ENCODE measurements at places on chromosomes 1 and 21.

- no peak overlapping the region for H3K27ac ChIP-seq
- no peak for DNase-seq
- H3K36me3 ChIP-seq, result no peaks in the 10 kb centered on the region
Measured at GRCh38 chr1:154719586-154720327, 111.8 kb upstream of the ADAR start.

DNA sequence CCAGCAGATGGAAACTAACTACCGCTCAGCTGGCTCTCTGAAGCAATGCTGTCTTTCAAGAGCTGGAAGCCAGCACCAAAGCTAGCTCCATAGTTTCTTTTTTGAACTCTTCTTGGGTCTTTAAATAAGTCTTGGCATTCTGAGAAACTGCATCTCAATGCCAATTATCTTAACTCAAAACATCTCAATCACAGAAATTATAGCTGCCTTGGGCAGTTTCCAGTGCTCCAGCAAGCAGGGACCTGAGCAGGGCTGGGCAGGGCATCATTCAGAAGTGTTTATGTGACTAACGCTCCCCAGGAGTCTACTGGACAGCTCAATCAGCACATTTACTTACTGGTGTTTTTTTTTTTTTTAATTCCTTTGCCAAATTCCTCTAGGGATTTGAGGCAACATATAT, 18.3 kb upstream of the PADI4 start:
- no peak overlapping the region for H3K27ac ChIP-seq
- DNase-seq, result no peak
- no peak overlapping the region for H3K4me3 ChIP-seq
- no peaks in the 10 kb centered on the region for H3K36me3 ChIP-seq
- no peaks in the 10 kb centered on the region for H3K4me1 ChIP-seq

GRCh38 chr21:39915881-39916280, 48.6 kb downstream of the PCP4 start:
- H3K4me1 ChIP-seq, result no peaks in the 10 kb centered on the region
- no peak overlapping the region for H3K27ac ChIP-seq
- H3K27me3 ChIP-seq, result no peaks in the 10 kb centered on the region
- DNase-seq, result no peak
- no peak overlapping the region for H3K4me3 ChIP-seq

DNA sequence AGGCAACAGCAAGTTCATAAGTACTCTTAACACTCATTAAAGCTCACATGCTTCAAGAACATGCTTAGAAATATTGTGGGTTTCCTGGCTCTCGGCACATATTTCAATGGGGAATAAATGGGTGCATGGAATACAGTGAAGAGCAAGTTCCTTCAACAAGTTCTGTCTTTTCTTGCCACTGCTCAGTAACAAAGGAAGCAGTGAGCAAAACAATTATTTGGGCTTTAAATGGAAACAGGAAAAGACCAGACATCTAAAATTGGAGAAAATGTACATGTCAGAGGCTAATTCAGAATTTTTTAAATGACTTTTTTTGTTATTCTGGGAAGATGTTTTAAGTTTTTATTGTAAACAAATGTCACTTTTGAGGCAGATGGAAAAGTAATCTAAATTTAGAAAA, 478.7 kb downstream of the SETD4 start:
- no peaks in the 10 kb centered on the region for H3K4me1 ChIP-seq
- H3K4me3 ChIP-seq, result no peak overlapping the region
- no peak overlapping the region for H3K27ac ChIP-seq
- DNase-seq, result no peak
- H3K27me3 ChIP-seq, result no peaks in the 10 kb centered on the region
- H3K36me3 ChIP-seq, result no peaks in the 10 kb centered on the region

GRCh38 chr1:22900451-22900850, 72.2 kb downstream of the LACTBL1 start:
- DNase-seq, result no peak
- H3K4me3 ChIP-seq, result no peak overlapping the region
- H3K4me1 ChIP-seq, result no peaks in the 10 kb centered on the region
- no peak overlapping the region for H3K27ac ChIP-seq

DNA sequence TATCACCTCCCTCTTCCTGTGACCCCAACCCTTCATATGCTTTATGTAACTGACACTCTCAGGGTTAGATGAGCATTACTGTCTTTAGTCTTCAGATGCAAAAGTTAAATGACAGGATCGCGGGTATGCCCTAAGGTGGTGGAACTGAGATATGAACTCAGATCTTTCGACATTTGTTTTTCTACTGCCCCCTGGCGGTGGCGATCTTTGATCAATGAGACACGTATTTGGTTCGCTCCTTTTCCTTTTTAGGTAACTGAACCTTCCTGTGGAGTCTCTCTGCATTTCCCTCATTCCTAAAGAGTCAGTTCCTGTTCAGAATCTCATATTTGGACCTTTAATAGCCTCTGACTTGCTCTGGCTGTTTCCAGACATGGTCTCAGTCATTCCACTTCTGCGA, 47.8 kb upstream of the ZP4 start:
- DNase-seq, result no peak
- no peaks in the 10 kb centered on the region for H3K36me3 ChIP-seq
- no peaks in the 10 kb centered on the region for H3K27me3 ChIP-seq
- no peak overlapping the region for H3K4me3 ChIP-seq
- H3K27ac ChIP-seq, result no peak overlapping the region

DNA sequence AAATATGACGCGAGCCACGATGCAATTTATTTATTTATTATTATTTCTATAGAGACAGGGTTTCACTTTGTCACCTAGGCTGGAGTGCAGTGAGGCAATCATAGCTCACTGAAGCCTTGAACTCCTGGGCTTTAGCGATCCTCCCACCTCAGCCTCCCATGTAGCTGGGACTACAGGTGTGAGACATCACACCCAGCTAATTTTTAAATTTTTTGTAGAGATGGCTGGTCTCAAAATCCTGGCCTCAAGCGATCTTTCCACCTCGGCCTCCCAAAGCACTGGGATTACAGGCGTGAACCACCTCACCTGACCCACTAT, 63.6 kb downstream of the IRF2BP2 start:
- DNase-seq, result no peak
- no peak overlapping the region for H3K27ac ChIP-seq
- no peaks in the 10 kb centered on the region for H3K36me3 ChIP-seq

- H3K4me3 ChIP-seq, result no peak overlapping the region
- no peaks in the 10 kb centered on the region for H3K27me3 ChIP-seq
- peaks cover 100% of the 10 kb centered on the region for H3K36me3 ChIP-seq
- H3K4me1 ChIP-seq, result peaks cover 8% of the 10 kb centered on the region
- no peak overlapping the region for H3K27ac ChIP-seq
Measured at GRCh38 chr1:36174713-36175112, 18.8 kb downstream of the MAP7D1 start.

DNA sequence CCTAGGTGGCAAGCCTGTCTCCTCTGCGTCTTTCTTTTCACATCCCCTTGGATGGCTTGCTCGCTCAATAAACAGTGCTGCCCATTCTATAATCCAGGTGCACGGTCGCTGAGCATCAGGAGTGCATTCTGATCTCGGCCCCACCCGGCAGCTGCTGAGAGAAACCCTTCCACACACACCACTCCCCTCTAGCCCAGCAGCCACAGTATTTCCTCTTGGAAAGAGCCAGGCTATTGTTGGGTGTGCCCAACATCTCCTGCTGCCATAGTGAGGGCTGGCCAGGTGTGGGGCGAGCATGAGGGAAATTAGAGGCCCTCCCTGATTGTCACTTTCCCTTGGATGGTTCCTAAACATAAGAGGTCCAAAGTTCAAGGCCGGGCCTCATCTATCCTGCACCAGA, 24.7 kb downstream of the GPA33 start:
- no peak overlapping the region for H3K4me3 ChIP-seq
- no peak for DNase-seq
- H3K4me1 ChIP-seq, result peaks cover 5% of the 10 kb centered on the region

DNA sequence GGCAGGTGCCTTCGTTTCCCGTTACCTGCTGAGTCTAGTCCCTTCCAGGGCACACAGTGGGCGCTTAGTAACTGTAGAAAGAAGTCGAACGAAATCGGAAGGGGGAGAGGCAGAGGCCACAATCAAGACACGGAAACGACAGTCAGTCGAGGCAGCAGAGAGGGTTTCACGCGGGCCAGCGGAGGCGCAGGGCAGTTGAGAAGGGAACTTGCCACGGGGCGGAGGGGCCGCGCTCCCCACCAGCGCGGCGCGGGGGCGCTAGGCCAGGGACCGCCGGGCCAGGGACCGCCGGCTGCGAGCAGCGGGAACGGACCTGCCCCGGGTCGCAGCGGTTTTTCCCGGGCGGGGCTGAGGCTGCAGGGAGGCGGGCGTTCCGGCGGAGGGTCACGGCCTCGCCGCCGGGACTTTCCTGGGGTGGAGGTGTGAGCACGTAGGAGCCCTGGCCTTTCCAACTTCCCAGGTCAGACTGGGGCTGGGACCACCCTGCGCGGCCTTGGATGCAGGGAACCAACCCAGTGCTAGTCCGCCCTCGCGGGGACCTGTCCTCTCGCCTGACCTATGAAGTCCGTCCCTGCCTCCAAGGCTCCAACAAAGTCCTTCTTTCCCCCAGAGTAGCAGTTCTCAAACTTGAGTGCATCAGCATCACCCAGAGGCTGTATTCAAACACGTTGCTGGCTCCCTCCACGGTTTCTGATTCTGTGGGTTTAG, 150.1 kb upstream of the FGGY start:
- peaks cover 46% of the 10 kb centered on the region for H3K4me1 ChIP-seq
- peak overlapping the region; percentile 59 for H3K4me3 ChIP-seq
- peak; percentile 54 for DNase-seq
- no peaks in the 10 kb centered on the region for H3K27me3 ChIP-seq

DNA sequence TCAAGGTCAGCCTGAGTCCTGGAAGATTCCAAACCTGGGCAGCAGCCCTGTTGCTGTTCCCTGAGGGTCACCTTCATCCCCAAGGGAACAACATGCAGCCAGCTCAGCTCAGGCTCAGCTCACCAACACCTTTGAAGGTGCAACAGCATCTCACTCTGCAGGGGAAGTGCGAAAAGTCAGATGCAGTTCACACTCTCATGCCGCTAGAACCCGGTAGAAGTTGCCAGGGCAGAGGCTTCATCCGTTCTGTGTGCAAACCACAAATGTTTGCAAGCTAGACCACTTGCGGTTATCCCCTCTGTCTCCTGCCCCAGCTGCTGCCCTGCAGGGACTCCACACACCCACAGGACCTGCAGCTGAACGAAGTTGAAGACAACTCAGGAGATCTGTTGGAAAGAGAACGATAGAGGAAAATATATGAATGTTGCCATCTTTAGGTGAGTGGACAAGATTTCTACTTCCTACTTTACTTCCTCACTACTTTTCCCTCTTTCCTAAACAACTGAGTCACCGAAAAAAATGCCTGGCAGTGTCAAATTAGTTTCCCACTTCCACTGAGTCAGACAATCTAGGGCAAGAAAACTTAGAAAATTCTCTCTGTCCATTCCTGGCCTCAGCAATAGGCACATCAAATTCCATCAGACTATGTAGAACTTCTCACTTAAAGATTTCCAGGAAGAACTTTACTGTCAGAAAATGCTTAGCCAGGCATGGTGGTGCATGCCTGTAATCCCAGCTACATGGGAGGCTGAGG, 1.8 kb upstream of the FCRL6 start:
- H3K27me3 ChIP-seq, result no peaks in the 10 kb centered on the region
- no peaks in the 10 kb centered on the region for H3K36me3 ChIP-seq
- H3K4me1 ChIP-seq, result peaks cover 22% of the 10 kb centered on the region
- H3K4me3 ChIP-seq, result no peak overlapping the region

GRCh38 chr1:53982034-53982762, 35.8 kb downstream of the LDLRAD1 start:
- H3K4me3 ChIP-seq, result peak overlapping the region; percentile 46
- peak; percentile 48 for DNase-seq

- H3K27me3 ChIP-seq, result peaks cover 14% of the 10 kb centered on the region
- H3K36me3 ChIP-seq, result no peaks in the 10 kb centered on the region
- H3K27ac ChIP-seq, result no peak overlapping the region
- DNase-seq, result no peak
- H3K4me1 ChIP-seq, result no peaks in the 10 kb centered on the region
Measured at GRCh38 chr1:2985067-2985561, 36.2 kb upstream of the ACTRT2 start.

GRCh38 chr1:75334876-75335389, 200.7 kb downstream of the LHX8 start:
- H3K27me3 ChIP-seq, result no peaks in the 10 kb centered on the region
- H3K27ac ChIP-seq, result no peak overlapping the region
- no peaks in the 10 kb centered on the region for H3K36me3 ChIP-seq
- no peak for DNase-seq
- no peak overlapping the region for H3K4me3 ChIP-seq

DNA sequence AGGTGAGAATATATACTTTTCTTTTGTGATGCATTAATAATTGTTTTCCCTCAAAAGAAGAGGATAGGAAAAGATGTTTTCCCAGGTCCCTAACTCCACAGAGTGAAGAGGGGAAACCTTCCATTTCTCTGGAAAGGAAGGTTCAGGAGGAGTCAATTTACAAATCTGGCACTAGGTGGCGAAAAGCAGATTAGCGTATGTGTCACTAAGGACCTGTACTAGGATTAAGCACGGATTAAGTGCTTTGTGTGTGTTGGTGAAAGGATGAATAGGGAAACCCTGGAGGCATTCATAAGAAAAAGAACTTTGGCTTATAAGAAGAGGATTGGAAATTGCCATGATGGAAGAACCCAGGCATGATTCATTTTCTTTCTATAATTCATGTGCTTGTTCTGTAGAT, 410.1 kb upstream of the PLXNA2 start:
- H3K36me3 ChIP-seq, result no peaks in the 10 kb centered on the region
- H3K27ac ChIP-seq, result no peak overlapping the region
- H3K27me3 ChIP-seq, result peaks cover 8% of the 10 kb centered on the region
- DNase-seq, result no peak
- H3K4me1 ChIP-seq, result no peaks in the 10 kb centered on the region
- no peak overlapping the region for H3K4me3 ChIP-seq

Measured in lower lobe of right lung (tissue), 2 donors.